Daoy (cell line): ENCODE measurements at places on chromosomes 12 and 14. TPM values are rescaled to one million over a fixed set of nuclear protein-coding genes. Genes with fewer than 3 reads are reported as not detected.

The CFAP73 gene
- total RNA-seq = not detected in 2 replicates

The OAS3 gene
- total RNA-seq = 21.7 and 35.4 TPM in 2 replicates

The PTCSC3 gene
- total RNA-seq = not detected in 2 replicates

The CRIP2 gene
- 88.8 and 94.1 TPM in 2 replicates for total RNA-seq

The ACSM4 gene
- not detected in 2 replicates for total RNA-seq

The SOX5 gene
- total RNA-seq = 1.0 and 2.0 TPM in 2 replicates

The COCH gene
- total RNA-seq = 35.5 and 43.5 TPM in 2 replicates

The KLRF1 gene
- total RNA-seq = not detected in 2 replicates

The COX8C gene
- not detected in 2 replicates for total RNA-seq

The LIN7A gene
- 0.12 and 1.3 TPM in 2 replicates for total RNA-seq

The DCN gene
- 0.06 TPM in 1 of 2 replicates, not detected in the other for total RNA-seq

The ACACB gene
- 2.3 and 5.1 TPM in 2 replicates for total RNA-seq

The RIMBP2 gene
- total RNA-seq = 1.4 and 2.2 TPM in 2 replicates
